ENCODE measurements at places on chromosomes 16 and 17.

DNA sequence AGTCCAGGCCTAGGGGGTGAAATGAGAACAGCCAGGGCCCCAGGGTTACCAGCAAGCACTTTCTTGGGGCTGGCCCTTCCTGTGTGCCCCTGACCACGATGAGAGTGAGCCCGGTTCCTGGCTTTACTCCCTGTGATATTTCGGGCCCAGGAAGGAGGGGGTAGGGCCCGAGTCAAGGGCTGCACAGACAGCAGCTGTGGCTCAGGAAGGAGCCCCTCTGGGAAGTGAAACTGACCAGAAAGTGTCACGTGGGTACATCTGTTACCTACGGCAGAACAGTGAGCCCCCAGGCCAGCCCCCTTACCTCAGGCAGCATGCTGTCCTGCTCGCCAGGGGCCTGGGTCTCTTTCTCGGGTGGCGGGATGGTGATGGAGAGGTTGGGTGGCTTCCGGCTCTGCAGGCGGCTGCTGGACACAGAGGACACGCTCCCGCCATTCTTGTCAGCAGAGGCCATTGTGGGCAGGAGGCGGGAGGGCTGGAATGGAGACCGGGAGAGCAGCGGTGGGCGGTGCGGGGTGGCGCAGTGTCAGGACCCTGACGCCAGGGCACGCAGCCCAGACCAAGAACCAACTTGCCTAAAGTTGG lies 13.8 kb downstream of the AANAT start:
- DNase-seq = no peak

- DNase-seq = peak; percentile 74
Measured at GRCh38 chr17:57954397-57955182, 622 bp downstream of the CUEDC1 start.

DNA sequence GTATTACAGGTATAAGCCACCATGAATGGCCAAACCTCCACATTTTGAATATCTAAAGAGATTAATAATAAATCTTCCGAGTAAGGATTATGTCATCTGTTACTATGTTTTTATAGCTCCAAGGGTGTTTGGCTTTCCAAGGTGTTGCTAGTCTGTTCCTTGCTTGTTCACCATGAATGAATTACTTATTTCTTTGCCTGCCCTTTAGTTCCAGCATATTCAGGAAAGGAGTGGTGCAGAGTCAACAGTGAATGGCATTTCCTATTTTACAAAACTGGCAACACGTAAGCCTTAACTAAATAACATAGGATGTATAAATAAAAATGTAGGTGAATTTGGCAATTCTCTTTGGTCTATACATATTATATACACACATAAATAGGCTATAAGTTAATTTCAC lies 70.3 kb downstream of the MYO1D start:
- no peak for DNase-seq

- no peak for DNase-seq
Measured at GRCh38 chr16:3807425-3808123, 72.9 kb downstream of the CREBBP start.

GRCh38 chr17:50027881-50028735 lies 27.8 kb upstream of the ITGA3 start:
- DNase-seq = peak; percentile 82

- DNase-seq = no peak
Measured at GRCh38 chr17:34099859-34100515, 155.1 kb upstream of the CCL2 start.

- DNase-seq = peak; percentile 56
Measured at GRCh38 chr16:56506941-56507340, 12.9 kb downstream of the BBS2 start.
